Cardiac muscle cell (in vitro differentiated cells and primary cell): ENCODE measurements at places on chromosomes 11 and 22.

DNA sequence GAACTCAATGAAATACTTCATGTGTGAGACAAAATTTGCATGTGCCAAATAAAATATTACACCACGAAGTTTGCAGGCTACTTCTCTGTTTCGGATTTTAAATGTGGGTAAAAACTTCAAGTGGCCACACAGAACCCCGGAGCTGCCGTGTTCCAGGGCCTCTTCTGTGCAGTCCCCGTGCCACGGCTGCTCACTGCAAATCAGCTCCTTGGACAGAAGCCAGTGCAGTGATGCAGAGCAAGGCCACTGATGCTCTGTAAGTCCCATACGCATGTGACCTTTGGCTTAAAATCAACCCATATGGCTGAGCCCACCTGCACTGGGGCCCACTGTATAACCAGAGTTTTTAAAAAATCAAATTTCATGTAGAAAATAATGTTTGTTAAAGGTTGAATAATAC, 1309.4 kb downstream of the TBC1D22A start:
- no peak for DNase-seq

DNA sequence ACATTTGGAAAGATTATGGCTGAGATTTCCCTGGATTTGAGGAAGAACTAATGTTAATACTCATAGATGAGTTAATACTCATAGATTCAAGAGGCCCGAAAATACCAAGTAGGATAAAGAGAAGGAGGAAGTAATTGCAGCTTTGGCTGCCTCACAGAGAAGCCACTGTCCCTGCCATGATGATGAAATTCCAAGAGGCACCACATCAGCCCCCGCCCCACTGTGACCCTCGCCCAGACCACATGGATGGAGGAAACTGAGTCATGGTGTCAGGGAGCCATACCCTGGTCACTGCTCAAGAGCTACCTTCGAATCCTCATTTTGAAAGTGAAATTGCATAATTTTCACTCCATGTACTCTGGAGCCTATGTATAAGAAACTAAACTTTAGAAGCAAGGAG, 92.9 kb upstream of the SLC22A12 start:
- no peak for DNase-seq

DNA sequence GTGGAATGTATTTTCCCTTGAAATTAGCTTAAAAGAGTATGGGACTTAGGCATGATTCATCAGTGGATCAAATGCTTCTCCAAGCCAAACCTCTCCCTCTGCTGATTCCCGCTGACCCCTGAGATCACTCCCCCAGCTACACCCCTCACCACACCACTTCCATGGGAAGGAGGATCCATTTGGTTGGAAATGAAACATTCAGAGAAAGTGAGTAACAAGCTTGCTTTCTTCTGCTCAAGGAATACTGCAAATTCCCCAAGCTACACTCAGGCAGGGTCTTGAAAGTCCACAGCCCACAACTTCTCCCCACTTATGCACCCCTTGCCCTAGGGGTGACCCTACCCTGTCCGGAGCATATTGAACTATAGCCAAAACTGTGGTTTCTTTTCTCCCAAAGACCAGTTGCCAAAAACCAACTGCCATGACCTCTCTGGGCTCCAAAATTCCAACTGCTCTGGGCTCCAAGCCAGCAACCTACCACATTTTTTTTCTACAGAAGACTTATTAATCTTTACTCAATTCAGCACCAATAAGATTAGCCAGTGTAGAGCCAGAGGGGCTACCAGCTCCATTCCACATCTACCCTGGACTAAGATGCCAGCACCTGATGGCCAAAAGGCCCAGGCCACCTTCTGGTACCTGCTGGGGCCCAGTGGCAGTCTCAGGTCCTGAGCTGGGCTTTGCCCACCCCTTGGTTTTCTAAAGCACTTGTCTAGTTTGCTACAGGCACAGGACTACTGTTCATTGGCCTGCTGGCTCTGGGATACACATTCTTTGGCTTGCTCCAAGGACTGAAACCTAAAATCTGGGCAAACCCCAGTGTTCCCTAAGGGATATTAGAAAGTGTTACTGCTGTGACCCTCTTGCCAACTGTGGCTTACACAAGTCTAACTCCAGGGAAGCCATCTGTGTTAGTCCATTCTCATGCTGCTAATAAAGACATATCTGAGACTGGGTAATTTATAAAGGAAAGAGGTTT, 101.1 kb downstream of the MICAL3 start:
- peak; percentile 89 for DNase-seq

GRCh38 chr11:104645261-104646222, 252.7 kb downstream of the CASP12 start:
- DNase-seq = no peak

- DNase-seq = peak; percentile 21
Observed at GRCh38 chr11:26473216-26474194, 98.6 kb downstream of the MUC15 start.

DNA sequence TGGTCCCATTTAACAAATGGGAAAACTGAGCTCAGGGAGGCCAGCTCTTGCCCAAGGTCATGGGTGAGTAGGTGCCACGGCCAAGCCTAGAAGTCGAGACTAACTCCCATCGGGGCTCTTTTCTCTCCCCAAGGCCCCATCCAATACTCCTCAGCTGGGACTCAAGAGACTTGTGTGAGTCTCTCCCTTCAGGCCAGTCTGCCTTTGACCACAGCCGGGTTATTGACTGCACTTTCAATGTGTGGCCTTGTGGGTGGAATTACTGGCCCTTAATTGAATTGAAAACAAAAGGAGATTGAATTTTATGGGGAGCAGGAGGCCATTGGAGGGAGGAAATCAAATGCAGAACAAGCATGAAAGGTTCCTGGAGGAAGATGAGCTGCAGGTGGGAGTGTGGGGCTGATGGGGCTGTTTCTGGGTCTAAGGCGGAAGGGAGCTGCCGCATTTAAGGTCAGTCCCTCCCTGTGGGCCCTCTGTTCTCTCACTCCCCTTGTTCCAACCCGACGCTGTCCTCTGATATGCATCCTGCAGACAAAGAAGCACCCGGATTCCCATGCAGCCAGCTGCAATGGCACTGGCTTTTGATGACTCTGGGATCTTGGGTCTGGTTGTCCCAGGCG, 552.8 kb downstream of the MIAT start:
- no peak for DNase-seq

GRCh38 chr11:94545264-94546161, 1.8 kb downstream of the FUT4 start:
- DNase-seq = no peak

GRCh38 chr11:70265341-70265740, 5.1 kb upstream of the PPFIA1 start:
- no peak for DNase-seq

GRCh38 chr11:77474684-77475060, 778 bp upstream of the PAK1 start:
- DNase-seq = no peak

GRCh38 chr11:109222761-109223160, 199.2 kb upstream of the C11orf87 start:
- DNase-seq = no peak

- no peak for DNase-seq
Observed at GRCh38 chr11:72653649-72654048, 20.6 kb downstream of the PDE2A start.

DNA sequence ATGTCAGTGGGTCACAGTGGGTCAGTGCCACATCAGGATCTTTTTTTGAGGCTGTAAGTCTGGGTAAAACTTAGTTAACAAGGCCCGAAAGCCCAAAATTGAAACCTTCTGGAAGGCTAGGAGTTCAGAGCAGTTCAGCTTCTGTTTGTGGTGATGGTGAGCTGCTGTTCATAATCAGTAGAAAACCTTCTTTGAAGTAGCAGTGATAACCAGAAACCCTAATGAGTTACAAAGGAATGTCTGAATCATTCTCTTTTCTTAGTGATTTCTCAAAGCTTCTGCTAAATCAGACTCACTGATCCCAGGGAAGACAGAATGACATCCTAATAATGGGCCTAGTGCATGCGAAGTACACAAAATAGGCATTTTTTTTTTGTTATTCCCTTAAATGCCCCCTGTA, 124.7 kb downstream of the PARVA start:
- DNase-seq = peak; percentile 21

GRCh38 chr11:59173080-59173963, 1.4 kb downstream of the DTX4 start:
- peak; percentile 63 for DNase-seq

DNA sequence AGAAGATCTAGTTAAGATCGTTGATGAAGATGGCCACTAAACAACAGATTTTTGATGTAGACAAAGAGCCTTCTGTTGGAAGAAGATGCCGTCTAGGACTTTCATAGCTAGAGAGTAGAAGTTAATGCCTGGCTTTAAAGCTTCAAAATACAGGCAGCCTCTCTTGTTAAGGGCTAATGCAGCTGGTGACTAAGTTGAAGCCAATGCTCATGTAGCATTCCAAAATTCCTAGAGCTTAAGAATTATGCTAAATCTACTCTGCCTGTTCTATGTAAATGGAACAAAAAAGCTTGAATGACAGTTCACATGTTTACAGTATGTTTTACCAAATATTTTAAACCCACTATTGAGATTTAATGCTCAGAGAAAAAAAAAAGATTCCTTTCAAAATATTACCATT, 492.6 kb downstream of the CNTN5 start:
- no peak for DNase-seq
